Esophagus mucosa (tissue), 1 donor: ENCODE measurements at places on chromosomes 13 and 19. TPM values are rescaled to one million over a fixed set of nuclear protein-coding genes. Genes with fewer than 3 reads are reported as not detected.

ZNF841 gene
- total RNA-seq, result 8.2 TPM

CPAMD8 gene
- 2.0 TPM for total RNA-seq

NDFIP2 gene
- 110 TPM for total RNA-seq

TTC9B gene
- total RNA-seq, result not detected

ZNF440 gene
- total RNA-seq, result 15.4 TPM
